ENCODE measurements at places on chromosomes 16 and 17. TPM values are rescaled to one million over a fixed set of nuclear protein-coding genes. Genes with fewer than 3 reads are reported as not detected.

GRCh38 chr17:45784293-45784740 is at the start of gene CRHR1:
CRHR1 (plus strand) TSS chr17:45784320; CDS start chr17:45784545, 225 bp downstream.
- no peak for DNase-seq

Gene OR3A3
- not detected for polyA plus RNA-seq

Gene XYLT1
- polyA plus RNA-seq = 7.1 TPM

Gene SMIM22
- 13.5 TPM for polyA plus RNA-seq

Gene NHERF2
- polyA plus RNA-seq = 161 TPM

GRCh38 chr16:89890886-89891657 is 17.7 kb downstream of the TCF25 start:
- no peak for DNase-seq

DNA sequence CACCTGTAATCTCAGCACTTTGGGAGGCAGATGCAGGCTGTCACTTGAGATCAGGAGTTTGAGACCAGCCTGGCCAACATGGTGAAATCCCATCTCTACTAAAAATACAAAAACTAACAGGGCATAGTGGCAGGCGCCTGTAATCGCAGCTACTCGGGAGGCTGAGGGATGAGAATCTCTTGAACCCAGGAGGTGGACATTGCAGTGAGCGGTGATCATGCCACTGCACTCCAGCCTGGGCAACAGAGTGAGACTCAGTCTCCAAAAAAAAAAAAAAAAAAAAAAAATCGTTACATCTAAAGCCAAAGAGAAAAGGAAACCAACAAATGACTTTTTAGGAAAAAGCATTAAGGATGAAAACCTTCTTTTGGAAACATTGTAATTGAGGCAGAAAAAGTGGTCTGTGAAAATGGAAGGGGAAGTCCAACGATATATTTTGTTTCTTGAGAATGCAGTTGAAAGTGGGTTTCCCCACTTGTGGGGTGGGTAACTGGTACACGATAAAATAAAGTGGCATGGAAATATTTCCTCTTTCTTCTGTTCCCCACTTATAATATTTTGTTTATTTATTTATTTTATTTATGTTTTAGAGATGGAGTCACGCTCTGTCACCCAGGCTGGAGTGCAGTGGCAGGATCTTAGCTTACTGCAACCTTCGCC is 2.6 kb downstream of the SNX29 start:
- DNase-seq = no peak

DNA sequence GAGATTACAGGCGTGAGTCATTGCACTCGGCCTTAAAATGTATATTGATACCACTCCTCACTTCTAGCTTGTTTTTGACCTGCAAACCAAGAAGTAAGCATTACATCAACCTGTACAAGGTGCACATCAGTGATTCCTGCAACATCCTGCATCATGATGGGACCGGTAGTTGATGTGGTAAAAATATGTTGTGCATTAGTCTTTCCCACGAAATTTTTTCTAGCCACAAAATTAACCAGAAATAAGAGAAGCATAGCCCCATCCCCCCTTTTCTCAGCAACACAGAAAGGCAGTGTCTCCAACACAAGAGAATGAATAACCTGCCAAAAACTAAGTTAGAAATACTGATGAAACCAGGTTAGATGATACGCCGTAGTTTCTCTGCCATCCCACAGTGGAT is 21.1 kb upstream of the NSMCE1 start:
- no peak for DNase-seq

Gene KANSL1
- polyA plus RNA-seq = 93.4 TPM

Gene TERB1
- polyA plus RNA-seq = not detected

Gene RILP
- polyA plus RNA-seq = 6.6 TPM

Gene NPIPA2
- polyA plus RNA-seq = 11.6 TPM

Gene TBKBP1
- polyA plus RNA-seq = 22.0 TPM

Gene SRL
- 1.4 TPM for polyA plus RNA-seq

Gene MARVELD3
- polyA plus RNA-seq = 0.67 TPM

DNA sequence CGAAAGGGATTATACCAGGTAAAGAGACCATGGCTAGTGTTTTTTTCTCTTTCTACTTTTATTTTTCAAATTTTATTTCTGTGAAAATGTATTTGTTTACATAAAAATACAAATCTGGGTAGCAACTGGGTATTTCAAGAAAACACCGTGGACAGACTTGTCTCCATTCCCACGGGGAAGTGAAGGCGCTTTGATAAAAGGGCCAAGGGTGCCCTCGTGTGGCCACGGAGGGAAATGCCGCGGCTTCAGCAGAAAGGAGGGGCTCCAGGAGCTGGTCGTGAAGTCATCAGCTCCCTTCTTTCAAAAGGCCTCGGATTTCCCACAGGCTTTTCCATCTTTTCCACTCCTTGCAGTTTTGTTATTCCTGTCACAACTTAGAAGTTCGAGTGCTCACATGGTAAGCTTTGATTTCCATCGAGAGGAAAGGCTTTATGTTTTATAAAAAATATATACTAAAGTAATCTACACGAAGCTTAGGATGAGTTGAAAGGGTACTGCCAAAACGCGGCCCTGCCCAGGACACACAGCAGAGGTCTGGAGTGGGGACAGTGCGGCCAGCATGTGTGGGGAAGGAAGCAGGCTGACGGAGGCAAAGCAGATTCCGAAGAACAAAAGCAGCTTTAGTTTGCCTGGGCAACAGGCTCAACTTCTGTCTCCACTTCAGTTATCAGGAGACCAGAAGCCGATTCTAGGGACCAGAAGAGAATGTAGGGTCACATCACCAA is 15.3 kb upstream of the MNT start:
- DNase-seq = no peak

DNA sequence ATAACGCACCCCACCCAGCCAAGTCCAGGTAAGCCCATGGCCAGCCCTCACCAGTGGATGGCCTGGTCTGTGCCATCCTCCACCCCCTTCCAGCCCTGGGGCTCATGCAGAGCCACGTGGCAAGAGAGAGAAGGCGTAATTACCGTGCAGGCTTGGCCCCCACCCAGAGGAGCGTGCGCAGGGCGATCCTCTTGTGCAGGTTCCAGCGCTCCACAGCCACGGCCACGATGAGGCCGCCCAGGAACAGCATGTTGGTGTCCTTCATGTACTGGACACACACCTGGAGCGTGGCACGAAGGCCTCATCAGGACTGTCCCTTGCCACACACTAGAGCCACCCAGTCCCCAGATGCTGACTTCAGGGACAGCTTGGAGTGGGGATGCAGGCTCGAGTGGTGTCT is 6.7 kb downstream of the SLC13A5 start:
- DNase-seq = no peak

DNA sequence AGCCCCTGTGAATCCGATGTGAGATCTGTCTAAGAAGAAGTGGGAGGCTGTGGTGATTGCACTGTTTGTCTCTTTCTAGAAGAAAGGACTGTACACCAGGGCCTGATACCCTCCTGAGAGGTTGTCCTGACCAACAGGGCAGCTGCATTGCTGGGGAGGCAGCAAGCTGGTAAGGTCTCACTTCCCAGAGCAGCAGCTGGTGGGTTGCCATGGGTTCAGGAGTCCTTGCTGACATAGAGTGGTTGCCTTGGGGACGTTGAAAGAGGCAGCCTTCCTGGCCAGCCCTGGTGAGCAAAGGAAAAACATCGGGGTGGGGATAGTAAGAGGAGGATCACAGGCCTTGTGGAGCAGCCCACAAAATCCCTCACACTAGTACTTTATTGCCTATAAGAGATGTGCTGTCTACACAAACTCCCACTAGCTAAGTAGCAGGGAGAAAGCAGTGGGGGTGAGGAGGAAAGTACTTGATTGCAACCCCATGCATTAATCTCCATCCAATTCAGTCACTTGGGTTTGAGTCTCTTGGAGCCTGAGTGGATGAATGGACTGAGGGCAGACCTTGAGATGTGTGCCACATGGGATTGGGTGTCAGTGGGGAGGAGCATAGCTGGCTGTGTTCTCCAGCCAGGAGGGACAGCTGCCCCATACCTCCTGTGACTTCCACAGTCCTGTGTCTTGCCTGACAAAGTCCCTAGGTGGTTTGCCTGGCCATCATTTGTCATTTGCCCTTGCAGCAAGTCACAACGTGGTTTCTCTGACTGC is 143.8 kb upstream of the RPL38 start:
- no peak for DNase-seq

GRCh38 chr16:70402916-70403659 is 35.8 kb downstream of the ST3GAL2 start:
- DNase-seq = no peak

GRCh38 chr16:74290356-74290755 is 6.3 kb upstream of the PSMD7 start:
- DNase-seq = no peak

Measured in left renal pelvis (tissue), 4 donors.